Urinary bladder (tissue), 4 donors: ENCODE measurements at places on chromosomes 7 and 10.

- no peak for DNase-seq
Observed at GRCh38 chr7:2497500-2498336, 21.5 kb upstream of the GRIFIN start.

DNA sequence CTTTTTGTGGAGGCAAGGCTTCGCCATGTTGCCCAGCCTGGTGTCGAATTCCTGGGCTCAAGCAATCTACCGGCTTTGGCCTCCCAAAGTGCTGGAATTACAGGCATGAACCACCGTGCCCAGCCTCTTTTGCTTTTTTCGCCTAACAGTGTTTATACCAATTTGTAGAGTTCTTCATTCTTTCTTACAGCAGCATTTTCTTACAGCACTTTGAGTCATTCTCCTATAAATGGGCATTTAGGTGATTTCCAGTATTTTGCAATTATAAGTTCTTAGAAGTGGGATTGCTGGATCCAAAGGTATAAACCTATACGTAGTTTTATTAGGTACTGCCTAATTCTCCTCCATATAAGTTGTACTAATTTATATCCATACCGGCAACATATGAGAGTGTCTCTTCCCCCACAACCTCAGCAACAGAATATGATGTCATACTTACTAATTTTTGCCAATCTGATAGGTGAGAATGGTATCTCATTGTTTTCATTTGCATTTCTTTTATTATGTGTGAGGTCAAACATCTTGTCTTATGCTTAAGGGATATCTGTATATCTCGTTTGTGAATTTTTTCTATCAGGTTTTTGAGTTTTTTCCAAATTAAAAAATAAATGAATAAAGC, 39.1 kb downstream of the SUFU start:
- no peak for DNase-seq

DNA sequence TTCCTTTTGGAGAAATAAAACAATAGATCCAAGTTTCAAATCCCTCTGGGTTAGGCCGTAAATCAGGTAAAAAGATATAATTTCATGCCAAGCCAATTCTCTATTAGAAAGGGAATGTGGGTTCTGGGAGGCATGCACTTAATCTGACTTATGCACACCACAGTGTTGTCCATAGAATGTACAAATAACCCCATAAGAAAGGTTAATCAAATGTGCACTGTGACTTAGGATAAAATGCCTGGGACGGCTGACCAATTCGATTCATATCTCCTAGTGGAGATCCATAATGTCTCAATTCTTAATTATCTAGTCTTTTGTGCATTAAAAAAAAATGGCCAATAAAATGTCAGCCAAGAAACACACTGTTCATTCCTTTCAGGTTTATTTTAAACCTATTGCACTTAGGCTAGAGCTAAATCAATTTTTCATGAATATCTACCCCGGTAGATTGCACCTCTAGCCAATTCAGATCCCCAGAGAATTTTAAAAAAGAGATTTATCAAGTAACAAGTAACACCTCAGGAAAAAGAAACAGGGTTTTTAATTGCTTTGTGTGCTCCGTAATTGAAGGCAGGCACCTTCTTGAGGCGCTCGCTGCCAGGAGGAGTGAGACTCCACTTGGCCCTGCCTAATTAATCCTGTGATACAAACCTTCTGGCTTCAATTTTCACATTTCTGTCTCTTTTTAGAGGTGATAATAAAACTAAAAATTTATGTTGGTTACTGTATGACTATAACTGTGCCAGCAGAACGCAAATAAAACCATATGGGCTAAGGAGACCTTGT, 265.1 kb downstream of the ETV1 start:
- no peak for DNase-seq

- no peak for DNase-seq
Observed at GRCh38 chr10:87658858-87659555, 671 bp upstream of the PAPSS2 start.

DNA sequence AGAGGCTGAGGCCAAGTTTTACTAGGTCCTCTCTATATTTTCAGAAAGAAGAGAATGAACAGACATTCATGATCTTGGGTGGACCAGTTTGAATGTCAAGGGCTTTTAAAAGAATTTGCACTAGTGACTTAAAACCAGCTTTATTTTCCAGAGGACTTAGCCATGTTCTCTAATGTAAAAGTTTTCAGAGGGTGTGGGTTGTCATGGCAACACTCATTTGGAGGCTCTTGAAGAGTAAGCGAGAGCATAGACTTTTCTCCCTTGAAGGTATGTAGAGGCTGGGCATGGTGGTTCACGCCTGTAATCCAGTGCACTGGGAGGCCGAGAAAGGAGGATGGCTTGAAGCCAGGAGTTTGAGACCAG, 61.1 kb downstream of the GATA3 start:
- no peak for DNase-seq

DNA sequence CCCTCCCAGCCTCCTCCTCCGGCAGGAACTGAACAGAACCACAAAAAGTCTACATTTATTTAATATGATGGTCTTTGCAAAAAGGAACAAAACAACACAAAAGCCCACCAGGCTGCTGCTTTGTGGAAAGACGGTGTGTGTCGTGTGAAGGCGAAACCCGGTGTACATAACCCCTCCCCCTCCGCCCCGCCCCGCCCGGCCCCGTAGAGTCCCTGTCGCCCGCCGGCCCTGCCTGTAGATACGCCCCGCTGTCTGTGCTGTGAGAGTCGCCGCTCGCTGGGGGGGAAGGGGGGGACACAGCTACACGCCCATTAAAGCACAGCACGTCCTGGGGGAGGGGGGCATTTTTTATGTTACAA, 83.3 kb downstream of the PAX2 start:
- no peak for DNase-seq

GRCh38 chr10:132627666-132628531, 90.3 kb downstream of the INPP5A start:
- no peak for DNase-seq

DNA sequence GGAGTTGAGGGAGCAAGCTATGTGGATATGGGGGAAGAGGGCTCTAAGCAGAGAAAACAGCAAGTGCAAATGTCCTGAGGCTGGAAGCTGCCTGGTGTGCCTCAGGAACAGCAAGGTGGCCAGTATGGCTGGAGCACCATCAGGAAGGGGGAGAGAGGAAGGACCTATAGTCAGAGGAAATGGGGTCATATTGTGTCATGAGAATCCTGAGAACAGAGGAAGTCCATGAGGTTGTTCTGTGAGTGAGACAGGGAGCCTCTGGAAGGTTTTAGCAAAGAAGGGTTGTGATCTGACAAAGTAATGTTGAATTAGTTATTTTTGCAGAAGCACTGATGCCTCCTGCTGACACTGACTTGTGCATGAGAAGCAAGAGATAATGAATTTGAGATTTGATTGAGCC, 204.3 kb downstream of the PTEN start:
- DNase-seq = no peak

DNA sequence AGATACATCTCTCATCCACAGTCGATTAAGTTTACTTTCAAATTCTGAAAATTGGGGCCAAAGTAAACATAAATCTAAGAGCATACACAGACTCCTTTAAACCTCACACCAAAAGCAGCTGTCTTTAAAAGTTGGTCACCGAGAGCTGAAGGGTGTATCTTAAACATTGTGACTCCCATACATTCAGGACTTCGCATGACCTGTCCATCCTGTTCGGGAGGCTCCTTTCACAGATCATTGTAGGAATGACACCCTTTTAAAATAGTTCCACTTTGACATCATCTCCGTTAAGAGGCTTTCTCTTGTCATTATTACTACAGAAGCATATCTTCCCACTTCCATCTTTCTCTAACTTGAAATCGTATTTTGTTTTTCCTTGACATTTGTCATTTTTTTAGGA, 440.0 kb downstream of the DNAJB9 start:
- no peak for DNase-seq

DNA sequence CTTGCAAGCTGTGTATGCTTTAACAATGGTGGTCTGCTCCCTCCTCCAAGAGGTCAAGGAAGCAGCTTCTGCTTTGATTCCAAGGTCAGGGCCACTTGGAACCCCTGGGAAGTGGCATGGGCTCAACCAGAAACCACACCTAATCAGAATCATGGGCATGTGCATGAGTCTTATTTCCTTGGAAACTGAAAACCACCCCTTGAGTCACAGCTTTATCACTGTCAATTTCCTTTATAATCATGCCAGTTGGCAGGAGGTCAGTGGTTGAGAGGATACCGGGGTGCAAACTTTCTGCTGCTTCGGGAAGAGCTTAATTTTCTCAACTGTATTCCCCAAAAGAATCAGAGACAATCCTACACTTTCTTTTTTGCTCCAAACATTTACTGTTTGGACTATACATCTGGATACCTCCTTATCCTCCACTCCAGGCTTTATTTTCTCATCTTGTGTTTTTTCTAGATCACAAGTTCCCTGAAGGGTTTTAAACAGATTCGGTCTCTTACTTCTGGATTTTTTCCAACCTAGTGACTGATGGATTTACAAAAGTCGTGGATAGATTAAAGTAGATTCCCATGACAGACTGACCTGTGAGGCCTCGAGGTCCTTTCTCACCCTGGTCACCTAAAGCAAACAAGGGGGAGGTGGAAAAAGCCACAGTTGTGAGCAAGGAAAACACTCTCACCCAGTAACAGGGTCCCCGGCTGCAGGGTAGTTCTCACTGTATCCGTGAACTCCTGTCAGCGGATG, 36.0 kb downstream of the COL17A1 start:
- no peak for DNase-seq

DNA sequence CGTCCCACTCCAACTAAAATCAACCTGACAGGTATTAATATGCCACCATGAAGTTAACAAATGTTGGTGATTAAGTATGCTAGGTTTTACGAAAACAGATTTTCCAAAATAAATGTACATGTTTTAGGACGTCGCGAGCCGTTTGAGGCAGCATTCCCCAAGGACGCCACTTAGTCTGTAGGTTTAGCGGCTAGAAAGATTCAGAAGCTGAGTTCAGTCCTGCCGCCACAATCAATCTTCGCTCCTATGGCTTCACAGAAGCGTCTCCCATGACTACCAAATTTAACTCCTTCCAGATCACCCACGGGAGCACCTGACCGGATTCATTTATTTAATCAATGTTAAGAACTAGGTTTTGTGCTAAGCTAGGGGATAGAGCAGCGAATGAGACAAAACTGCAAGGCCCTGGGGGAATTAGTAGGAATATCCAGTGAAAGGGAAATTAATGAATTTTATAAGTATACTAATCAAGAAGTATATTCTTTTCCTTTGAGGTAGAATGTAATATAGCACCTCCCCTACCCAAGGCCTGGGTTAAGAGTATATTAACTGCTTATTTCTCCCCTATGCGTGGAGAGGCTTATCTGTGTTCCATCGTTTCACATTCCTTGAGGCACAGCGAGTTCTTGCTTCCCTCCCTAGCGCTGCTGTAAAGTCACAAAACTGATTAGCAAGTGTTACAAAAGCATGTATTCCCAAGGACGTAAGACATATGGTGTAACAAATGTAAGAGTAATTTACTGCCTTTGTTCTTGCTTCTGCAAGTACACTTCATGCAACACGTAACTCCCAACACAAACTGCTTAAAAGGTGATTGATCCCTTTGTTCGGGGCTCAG, 994 bp upstream of the CYP51A1 start:
- peak; percentile 43 for DNase-seq
